ENCODE measurements at places on chromosomes 4 and X.

GRCh38 chrX:13894888-13895565, 78.1 kb upstream of the GPM6B start:
- DNase-seq = no peak

- no peak for DNase-seq
Observed at GRCh38 chrX:134746410-134746785, 88.1 kb upstream of the PLAC1 start.

- DNase-seq = no peak
Observed at GRCh38 chr4:169295822-169296221, 25.1 kb upstream of the SH3RF1 start.

- DNase-seq = peak; percentile 3
Observed at GRCh38 chr4:88320780-88321373, 36.5 kb upstream of the PPM1K start.

DNA sequence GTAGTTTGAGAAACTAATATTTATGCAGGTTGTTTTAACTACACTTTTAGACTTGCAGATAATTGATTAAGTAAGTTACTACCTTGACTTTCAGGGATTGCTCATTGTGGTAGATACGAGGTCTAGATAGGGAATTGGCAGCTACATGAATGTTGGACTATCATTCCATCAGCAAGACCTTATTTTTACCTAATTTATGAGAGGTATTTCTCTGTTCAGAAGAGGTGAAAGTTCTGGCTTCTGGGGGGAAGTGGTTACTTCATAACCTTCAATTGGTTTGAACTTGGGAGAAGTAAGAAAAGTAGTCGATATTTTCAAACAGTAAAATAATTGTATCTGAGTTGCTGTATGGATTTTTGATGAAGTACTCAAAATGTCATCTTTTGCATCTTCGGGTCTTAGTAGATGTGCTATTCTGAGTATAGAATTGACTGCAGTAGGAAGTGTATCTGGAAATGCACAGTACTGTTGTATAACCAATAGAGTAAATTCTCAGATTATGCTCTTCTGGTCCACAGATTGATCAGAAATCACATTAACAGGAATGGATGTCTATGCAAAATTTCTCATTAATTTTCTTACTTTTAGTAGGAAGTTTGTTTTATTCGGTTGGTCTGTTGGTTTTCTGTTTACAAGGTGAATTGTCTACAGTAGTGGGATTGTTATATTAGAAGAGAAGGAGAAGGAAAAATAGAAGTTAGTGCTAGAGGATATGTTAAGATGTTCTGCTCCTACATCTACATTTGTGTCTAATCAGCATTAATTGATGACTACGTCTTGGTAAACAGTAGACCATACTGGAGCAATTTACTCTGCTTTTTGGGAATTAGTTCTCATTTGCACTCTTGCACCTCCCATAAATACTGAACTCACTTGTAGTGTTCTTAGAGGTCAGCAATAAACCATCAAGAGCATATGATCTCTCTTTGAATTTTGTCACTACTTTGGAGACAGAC, 3.0 kb downstream of the NFKB1 start:
- no peak for DNase-seq

DNA sequence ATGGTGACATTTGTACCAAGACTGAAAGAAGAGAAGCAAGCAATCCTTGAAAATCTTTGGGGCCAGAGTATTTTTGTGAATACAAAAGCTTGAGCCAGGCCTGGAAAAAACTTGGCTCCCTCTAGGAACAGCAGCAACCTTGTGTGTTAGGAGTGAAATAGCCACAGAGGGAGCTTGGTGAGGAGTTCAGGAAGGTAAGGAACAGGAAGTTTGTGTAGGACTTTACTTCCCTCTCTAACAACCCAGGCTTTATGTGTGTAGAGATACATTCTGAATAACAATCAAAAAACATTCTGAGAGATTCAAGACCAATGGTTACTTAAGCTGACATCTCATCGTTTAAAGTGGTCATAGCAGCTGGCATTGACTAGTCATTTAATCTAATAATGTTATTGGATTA, 668.5 kb downstream of the PCDH18 start:
- no peak for DNase-seq

DNA sequence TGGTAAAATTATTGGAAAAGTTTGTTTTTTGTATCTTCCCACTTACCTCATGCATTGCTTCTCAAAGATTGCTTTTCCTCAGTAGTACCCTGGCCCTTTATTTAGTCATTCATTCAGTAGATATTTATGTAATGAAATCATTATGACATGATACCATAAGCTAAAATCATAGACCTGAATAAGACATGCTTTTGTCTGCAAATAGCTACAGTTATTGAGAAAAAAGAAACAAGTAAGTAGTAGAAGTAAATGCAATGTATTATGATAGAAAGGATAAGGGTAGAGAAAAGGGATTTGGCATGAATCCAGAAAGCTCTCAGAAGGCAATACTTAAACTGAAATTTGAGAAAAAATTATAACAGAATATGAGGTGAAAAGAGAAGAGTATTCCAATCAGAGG, 352.5 kb downstream of the GPM6A start:
- DNase-seq = no peak

GRCh38 chr4:77354550-77354949, 197.5 kb downstream of the CCNG2 start:
- DNase-seq = no peak

DNA sequence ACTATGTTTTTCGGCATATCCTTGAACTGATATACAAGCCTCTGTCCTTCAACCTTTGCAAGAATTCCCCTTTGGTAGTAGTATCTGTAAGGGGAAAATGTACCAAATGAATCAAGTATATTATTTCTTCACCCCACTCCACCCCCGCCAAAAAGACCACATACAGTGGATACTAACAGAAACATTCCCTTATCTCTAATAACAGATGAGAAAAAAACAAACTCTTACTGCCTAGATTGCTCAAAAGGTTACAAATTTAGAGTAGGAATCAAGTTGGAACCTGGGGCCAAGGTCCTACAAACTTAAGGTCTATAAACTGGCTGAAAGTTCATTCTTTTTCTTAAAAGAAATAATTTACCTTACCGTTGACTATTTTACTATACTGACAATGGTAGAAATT, 45.0 kb downstream of the NOCT start:
- DNase-seq = no peak

DNA sequence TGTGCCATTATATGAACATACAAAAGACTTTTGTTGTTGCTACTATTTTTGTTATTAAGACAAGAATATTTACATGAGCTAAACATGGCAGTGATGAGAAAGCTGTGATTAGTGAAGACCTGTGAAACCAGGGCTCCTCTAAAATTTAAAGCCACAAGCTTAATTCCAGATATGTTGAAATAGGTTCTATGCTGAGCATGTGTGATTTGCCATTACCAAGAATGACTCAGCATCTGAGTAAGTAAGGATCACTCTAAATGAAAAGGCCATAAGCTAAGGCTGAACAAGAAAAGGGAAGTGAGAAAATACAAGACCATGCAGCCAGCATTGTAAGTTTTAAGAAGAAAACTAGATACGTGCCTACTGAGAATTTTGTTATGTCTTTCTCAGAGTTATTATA, 75.9 kb upstream of the CAMK2D start:
- no peak for DNase-seq

DNA sequence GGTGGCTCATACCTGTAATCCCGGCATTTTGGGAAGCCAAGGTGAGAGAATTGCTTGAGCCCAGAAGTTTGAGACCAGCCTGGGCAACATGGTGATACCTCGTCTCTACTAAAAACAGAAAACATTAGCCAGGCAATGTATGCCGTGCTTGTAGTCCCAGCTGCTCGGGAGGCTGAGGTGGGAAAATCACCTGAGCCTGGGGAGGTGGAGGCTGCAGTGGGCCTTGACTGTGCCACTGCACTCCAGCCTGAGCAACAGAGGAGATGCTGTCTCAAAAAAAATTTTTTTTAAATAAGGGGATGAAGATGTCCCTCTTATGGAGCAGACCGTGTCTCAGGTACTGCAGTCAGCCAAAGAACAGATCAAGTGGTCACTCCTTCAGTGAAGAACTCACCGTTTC, 13.5 kb downstream of the CTAG1B start:
- no peak for DNase-seq

DNA sequence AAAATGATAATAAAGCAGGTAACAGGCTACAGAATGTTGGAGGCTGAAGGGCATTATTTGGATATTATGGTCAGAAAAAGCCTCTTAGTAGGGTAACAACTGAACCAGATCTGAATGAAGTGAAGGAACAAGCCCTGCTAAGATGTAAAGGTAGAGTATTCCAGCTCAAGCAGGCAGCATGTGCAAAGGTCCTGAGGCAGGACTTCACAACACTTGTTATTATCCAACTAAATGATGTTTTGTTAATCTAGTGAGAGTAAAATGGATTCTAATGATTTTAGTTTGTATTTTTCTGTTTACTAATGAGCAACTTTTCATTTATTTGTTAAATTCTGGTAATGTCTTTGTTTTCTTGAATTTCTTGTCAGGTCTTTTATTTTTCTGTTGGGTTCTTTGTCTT, 35.7 kb downstream of the RAB33B start:
- no peak for DNase-seq

DNA sequence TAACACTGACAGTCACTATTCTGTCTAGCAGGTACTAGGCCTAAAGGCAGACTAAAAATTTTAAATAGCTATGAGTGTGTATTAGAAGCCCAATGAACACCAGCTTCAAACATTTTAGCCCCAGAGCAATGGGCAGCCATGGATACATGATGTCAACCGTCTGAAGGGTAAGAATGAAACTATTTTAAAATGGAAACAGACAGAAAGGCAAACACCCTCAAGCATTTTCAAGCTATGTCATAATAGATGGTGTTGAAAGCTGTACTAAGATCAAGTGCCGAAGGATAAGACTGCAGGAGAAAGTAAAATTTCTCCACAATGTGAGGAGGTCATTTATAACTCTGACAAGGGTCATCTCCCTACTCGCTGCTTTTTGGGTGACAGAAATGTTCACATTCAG, 225.0 kb downstream of the COL25A1 start:
- no peak for DNase-seq

GRCh38 chrX:68355629-68355920, 77.7 kb downstream of the OPHN1 start:
- DNase-seq = no peak

GRCh38 chr4:88960576-88960975, 96.4 kb downstream of the FAM13A start:
- no peak for DNase-seq

DNA sequence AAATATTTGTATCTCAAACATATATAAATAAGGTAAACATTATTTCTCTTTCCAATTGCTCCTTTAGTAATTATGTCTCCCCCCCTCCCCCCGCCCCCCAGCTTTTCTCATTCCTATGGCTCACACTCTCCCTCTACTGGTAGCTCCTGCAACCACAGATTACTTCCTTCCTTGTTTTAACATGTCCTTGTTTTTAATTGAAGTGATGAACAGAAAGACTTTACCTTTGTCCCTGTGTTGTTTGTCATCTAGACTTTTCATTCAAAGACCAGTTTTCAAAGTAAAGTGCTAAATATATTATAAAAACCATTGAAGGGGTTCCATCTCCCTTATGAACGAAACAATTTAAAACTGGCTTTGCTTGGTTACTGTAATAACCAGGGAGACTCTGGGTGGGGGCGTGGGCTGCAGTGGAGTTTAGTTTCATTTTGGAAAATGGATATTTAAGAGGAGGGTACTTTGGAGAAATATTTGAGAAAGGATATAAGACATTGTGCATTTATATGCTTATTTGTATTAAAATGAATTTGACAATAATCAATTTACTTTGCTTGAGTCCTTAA, 352.9 kb downstream of the RAPGEF2 start:
- no peak for DNase-seq

DNA sequence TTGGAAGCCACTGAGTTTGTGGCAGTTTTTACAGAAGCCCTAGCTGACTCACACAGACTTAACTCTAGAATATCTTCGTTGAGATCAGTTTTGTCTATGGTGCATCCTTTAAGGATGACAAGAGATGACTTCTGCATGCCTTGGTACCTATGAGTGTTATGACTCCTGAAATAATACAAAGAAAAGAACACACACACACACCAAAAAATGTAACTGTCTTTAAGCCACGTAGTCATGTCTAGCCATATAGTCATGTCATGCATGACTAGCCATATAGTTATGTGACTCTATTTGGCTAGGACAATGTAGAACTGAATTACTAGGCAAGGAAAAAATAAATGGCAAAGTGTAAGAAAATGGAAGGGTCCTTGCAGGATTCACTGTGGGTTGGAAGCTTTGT, 447.8 kb downstream of the NLGN4X start:
- no peak for DNase-seq

DNA sequence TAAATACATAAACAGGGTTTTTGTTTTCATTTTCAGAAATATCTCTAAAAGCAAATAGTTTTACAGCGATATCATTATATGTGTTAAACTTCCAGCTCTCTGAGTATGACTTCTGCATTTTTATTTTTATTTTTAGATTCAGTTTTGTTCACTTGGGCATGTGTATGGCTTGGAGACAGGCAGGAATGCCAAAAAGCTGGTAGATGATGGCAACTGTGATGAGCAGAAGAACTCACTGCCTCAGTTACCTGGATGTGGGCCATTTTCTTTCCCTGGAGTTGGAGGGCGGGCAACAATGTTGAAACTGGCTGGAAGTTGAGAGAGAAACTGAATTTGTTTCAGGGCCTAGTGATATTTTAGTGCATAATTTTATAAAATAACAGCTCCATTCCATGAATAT, 266.4 kb downstream of the ARHGAP24 start:
- DNase-seq = no peak

DNA sequence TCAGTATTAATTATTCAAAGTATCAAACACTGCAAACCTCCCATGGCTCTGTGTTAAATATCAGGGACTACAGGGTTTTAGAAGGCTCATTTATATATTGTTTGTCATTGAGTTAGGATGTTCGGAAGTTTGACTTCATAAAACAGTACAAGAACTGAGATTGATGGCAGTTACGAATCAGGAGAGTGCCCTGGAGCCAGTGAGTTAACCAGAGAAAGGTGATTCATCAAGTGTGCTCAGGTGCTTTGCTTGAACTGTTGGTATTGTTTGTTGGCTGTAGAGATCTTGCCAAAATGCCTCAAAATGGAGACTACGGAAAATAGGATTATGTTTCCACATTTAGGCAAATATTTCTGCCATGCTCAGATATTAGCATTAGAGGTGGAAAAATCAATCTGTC, 7.5 kb upstream of the GPR101 start:
- no peak for DNase-seq

GRCh38 chrX:72258174-72258573, 18.9 kb downstream of the RPS4X start:
- no peak for DNase-seq

DNA sequence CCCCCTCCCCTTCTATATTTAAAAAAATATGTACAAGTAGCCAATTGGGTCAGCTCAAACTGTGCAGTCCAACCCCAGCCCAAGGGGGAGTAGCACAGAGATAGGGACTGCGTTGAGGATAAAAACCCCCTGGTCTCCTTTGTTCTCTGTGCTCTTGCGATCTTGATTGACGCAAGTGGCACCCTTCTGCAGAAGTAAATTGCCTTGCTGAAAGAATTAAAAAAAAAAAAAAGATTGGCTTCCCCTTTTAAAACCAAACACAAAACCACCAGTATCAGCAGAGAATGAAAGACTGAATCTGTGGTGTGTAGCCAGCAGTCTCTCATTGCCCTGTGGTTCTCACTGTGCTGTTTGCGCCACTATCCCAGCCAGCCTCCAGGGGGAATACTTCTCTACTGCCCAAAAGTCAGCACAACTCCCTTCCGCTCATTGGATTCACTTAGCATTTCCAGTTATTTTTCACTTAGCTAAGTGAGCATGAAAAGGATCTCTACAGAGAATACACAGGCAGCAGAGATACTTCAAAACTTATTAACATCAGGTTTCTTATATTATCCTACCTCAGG, 29.7 kb downstream of the MANBA start:
- DNase-seq = no peak
